ENCODE measurements at places on chromosomes 3 and 15.

- DNase-seq = no peak
These were observed 566 bp downstream of the HMCES start for GRCh38 chr3:129278966-129279906.

DNA sequence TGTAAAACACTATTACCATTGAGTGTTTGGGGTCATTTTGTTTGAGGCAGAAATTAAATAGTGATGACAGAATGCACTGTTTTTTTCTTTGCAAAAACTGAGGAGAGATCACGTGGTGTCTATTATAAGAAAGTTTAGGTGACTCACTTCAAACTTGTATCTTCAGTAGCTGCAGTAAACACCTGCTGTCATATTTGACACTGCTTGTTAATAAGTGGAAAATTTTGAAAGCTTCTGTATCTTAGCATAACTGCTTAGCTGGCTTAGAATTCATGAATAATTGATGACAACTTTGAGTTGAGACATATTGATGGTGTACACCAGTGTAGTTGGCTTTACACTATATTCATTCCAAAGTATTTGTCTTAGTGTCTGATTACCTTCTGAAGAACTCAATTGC is 29.7 kb upstream of the MDFIC2 start:
- DNase-seq = no peak

DNA sequence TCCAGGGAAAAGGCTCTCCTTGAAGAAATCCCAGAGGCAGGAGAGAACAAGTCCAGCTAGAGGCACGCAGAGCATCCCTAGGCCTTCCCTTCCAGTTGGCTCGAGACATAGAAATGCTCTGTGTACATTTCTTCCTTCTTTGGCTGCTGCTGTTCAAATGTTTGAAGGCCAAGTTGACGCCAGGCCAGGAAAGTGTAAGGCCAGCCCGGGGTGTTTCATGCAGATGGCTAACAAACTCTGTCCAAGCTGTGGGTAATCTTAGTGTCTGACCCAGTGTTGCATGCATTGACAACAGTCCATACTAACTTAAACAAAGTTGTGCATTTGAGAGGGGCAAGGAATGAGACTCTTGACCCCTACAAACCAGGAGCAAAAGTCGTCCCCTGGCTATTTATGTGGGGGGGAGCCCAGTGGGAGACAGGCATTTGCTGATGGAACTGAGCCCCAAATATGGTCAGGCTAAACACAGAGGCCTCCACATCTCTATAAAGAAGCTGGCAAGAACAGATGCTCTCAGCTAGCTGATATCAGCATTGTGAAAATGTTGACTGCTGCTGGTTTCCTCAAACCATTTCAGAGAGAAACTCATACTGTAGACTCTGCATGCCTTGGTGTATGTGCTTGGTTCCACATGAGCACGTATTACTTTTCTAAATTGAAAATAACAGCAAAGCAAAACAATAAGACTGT is 139.5 kb downstream of the ADAMTS9 start:
- no peak for DNase-seq

GRCh38 chr15:41494922-41495735 is 1.5 kb downstream of the ITPKA start:
- no peak for DNase-seq

DNA sequence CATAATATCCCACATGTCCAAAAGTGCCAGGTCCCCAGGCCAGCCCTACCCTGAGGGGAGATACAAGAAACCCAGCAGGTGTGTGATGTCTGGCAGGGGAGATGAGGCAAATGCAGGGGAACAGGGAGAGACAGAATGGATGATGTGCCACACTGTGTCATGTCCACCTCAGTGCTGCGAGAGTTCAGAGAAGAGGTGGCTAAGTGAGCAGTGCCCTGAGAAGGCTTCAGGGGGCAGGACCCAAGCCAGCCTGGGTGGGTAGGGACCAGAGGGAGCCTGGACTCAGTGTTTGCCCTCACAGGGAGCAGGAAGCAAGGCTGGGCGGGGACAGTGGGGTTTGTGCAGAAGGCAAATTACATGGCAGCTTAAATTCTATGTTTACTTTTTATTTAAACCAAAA is 61.2 kb downstream of the KLHL6 start:
- no peak for DNase-seq

DNA sequence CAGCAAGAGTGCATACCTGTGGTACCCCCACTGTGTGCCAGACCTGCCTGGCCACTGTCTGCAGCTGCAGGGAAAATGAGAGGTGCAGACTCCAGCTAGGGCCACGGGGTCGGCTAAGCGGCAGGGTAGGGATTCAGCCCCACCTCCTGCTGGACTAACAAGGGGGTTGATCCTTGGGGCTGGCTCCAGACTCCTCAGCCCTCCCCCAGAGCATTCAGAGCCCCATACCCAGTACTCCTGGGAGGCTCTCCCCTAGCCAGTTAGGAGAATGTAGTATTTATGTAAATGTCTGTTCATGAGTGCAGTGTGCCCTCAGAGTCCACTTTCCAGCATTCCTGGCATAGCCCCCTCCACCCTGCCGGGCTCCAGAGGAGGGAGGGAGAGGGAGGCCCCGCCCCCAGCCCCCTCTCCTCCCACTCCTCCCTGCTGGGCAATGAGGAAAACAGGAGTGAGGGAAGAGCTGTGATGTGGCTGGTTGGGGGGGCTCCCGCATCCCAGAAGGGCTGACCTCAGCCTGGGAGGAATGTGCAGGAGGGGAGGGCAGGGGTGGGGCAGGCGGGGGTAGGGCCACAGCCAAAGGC is 4.5 kb upstream of the SEMA3B start:
- DNase-seq = no peak

DNA sequence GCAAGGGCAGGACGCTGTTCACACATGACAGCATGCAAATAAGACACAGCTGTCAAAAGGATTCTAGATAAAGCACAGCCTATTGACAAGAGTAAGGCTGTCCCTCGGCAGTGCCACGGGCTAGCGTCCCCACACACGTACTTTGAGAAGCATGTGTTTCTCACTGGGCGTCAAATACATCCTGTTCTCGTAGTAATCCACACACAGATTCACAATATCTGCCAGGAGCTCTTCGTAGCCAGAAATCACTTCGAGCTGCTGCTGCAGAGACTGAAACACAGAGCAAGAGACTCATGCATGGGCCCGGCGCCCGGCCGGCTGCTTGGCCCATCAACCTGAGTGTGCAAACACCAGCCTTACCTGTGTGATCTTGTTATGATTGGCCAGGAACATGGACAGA is 41.1 kb downstream of the CYFIP1 start:
- DNase-seq = no peak

GRCh38 chr3:101340591-101340990 is 20.2 kb upstream of the IMPG2 start:
- no peak for DNase-seq

DNA sequence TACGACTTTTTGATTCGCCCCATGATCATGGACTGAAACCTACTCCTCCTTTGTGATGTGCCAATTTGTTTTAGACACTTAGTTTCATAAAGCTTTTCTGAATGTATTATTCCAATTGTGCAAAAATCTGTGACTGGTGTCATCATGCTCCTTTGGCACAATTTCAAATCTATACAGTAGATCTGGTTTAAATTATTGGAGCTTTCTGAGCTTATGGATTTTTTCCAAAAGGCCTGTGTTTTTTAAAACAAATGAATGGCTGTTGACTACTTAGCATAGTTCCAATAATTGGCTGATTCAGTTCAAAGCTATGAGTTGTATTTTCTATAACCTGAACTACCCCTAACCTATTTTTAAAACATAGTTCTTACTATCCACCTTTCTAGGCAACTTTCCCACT is 282.7 kb downstream of the CNTN3 start:
- DNase-seq = no peak

- DNase-seq = no peak
These were observed 21.0 kb downstream of the PFKFB4 start for GRCh38 chr3:48535578-48535977.

DNA sequence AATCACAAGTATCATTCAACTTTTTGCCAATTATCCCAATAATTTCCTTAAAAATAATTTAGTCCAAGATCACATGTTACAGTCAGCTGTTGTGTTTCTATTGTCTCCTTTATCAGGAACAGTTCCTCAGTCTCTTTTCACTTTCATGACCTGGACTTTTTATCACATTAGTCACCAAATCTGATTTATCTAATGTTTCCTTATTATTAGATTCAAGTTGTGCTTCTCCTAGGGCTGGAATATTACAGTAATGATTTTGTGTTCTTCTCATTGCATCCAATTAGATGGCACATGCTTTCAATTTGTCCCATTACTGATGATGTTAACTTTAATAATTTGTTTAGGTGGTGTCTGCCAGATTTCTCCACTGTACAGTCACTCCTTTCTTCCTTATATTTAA is 66.3 kb upstream of the DCBLD2 start:
- no peak for DNase-seq

- no peak for DNase-seq
These were observed 260.0 kb downstream of the FOXP1 start for GRCh38 chr3:71323558-71323957.

- no peak for DNase-seq
These were observed 287.8 kb downstream of the XXYLT1 start for GRCh38 chr3:194983121-194983520.

GRCh38 chr3:39021465-39022285 is 30.1 kb downstream of the SCN11A start:
- DNase-seq = no peak

DNA sequence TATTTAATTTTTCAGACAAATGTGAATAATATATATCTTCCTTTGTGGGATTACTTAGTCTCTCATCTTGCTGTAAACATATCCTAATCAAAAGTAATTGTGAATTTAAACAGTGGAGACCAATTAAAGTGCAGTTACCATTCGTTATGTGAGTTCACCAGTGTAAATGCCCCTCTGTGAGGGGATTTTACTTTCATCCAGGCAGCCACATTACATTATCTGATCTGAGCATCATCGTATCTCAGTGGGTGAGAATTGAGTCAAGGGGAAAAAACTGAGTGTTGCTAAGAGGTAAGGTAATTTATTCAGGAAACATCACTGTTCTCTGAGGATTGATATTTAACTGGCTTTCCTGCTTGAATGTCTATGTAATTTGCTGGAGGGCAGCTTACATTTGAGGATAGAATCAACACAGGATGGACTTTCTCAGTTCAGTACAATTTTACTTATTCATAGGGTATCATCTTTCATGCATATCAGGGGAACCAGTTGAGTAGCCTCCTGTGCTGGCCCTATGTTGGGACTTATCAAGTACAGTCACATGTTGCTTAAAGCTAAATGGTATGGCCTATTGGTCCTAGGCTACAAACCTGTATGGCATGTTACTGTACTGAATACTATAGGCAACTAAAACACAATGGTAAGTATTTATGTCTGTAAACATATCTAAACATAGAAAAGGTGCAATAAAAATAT is 219.7 kb downstream of the CD47 start:
- DNase-seq = no peak

DNA sequence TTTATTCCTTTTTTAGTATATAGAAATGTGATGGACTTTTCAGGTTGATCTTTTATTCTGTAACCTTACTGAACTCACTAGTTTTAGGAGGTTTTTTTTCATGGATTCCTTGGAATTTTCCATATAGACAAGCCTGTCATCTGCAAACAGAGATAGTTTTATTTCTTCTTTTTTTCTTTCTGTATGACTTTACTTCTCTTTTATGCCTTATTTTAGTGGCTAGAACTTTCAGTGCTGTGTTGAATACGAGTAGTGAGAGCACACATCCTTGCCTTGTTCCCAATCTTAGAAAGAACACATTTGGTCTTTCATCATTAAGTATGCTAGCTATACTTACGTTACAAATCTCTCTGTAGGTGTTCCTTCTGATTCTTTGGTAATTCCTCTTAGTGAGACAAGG is 336.5 kb downstream of the PTPRG start:
- DNase-seq = no peak

DNA sequence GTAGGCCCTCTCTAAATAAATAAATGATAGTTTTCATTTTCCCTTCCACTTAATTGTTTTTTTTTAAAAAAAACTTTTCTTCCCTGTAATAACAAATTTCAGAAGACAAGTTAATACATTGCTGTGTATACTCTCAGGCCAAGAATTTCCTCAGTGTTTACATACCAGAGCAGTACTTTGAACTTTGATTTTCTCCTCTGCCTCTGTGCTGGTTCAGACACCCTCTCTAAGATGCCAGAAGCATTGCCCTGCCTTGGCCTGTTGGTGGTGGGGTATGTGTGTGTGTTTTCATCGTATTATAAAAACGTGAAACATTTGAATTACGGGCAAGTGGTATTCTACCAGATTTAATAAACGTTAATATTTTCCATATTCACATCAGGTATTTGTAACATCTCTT is 70.1 kb downstream of the SMAD3 start:
- no peak for DNase-seq

GRCh38 chr3:136464502-136464901 is 214.4 kb downstream of the PCCB start:
- no peak for DNase-seq

DNA sequence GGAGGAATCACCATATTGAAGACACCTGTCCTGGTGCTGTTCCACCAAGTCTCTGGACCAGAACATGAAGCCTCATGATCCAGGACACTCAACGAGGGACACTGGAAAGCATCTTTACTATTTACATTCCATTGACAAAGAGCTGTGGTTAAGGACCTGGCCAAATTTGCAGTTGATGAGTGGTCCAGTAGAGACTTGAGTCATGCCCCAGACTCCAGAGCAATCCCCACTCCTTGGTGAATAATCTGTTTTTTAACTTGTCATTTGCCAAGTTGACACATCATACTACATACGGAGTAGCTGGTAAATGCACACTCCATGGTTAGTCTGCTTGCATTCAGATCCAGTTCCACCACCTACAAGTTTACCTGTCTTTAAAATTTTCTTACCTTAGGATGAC is 1.2 kb upstream of the COL6A6 start:
- no peak for DNase-seq

GRCh38 chr3:123025642-123026521 is 1.7 kb downstream of the SEMA5B start:
- DNase-seq = no peak

- no peak for DNase-seq
These were observed 8.0 kb upstream of the TMEM212 start for GRCh38 chr3:171835116-171835515.

- DNase-seq = no peak
These were observed 4.2 kb downstream of the IL17RD start for GRCh38 chr3:57160765-57161538.
